ENCODE measurements at places on chromosomes 5 and 9. TPM values are rescaled to one million over a fixed set of nuclear protein-coding genes. Genes with fewer than 3 reads are reported as not detected.
A peak's percentile ranks its signal among the peaks of the same experiment; 100 is the strongest.

The PRR16 gene
- total RNA-seq: 0.25 TPM

DNA sequence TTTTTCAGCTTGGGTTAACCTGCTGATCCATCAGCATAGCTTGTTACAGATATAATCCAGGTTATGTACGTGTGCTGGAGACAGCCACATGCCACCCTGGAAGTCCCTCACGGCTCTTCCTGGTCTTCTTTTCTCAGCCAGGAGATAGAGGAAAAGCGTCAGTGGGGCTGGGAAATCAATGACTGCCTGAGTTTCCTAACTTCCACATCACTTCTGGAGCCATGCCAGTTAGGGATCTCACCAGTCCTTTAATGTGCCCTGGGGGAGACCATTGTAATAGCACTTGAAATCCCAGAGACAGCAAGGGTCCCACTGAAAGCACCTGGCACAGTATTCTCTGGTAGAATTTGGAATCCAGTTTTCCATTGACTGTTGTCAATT, 29.2 kb downstream of the ANXA2R start:
- H3K36me3 ChIP-seq: no peaks in the 10 kb centered on the region
- peak overlapping the region; percentile 16 for H3K27ac ChIP-seq
- H3K4me3 ChIP-seq: peak overlapping the region; percentile 56
- peaks cover 15% of the 10 kb centered on the region for H3K4me1 ChIP-seq
- H3K27me3 ChIP-seq: peaks cover 23% of the 10 kb centered on the region

DNA sequence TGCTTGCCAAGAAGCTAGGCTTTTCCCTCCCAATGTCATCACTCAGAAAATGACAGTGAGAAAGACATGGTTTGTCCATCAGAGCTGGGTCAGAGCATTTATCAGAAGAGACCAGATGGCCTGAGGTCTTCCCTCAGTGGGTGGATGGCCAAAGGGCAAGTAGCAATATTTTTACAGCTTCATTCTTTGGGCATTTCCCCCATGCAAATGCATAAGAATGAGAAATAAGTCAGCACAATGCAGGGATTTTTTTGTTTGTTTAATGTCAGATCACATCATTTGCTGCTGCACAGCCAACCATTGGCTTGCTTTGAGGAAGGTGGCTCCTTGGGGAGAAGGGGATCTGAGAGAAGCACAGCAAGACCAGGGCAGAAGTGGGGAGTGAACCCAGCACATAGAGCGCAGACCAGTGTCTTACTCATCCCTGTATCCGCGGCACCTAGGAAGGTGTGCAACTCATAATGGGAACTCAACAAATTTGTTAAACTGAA, 209.6 kb downstream of the SEMA6A start:
- no peak overlapping the region for H3K4me3 ChIP-seq
- no peak for DNase-seq
- peaks cover 7% of the 10 kb centered on the region for H3K4me1 ChIP-seq
- no peak overlapping the region for H3K27ac ChIP-seq
- H3K36me3 ChIP-seq: peaks cover 4% of the 10 kb centered on the region

GRCh38 chr5:62011089-62011664, 294.8 kb upstream of the KIF2A start:
- H3K4me3 ChIP-seq: no peak overlapping the region
- H3K27me3 ChIP-seq: peaks cover 2% of the 10 kb centered on the region
- no peak for DNase-seq
- H3K4me1 ChIP-seq: peaks cover 3% of the 10 kb centered on the region

DNA sequence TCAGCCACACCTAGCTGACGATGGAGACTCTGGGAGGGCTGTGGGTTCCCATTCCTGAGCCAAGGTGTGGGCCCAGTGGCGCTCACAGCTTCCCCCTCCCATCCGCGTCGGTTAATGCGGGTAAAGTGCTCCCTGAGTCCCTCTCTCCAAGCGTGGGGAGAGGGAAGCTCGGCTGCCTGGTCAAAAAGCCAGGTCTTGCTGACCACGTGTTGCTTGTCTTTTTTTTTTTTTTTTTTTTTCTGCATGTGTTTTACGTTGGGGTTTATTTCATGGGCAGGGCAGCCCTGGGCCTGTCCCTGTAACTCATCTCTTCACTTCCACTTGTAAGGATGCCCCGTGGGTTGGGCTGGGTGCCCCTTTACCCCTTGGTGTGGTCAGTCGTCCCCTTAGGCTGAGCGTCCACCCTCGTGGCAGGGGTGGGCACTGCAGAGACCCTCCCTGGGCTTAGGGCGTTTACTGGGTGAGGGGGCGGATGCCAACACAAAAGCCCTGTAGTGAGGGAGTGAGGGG, 11.9 kb downstream of the NKD2 start:
- H3K27me3 ChIP-seq: peaks cover 5% of the 10 kb centered on the region
- no peak overlapping the region for H3K4me3 ChIP-seq
- no peaks in the 10 kb centered on the region for H3K36me3 ChIP-seq
- peak; percentile 9 for DNase-seq
- no peak overlapping the region for H3K27ac ChIP-seq
- H3K4me1 ChIP-seq: peaks cover 7% of the 10 kb centered on the region

DNA sequence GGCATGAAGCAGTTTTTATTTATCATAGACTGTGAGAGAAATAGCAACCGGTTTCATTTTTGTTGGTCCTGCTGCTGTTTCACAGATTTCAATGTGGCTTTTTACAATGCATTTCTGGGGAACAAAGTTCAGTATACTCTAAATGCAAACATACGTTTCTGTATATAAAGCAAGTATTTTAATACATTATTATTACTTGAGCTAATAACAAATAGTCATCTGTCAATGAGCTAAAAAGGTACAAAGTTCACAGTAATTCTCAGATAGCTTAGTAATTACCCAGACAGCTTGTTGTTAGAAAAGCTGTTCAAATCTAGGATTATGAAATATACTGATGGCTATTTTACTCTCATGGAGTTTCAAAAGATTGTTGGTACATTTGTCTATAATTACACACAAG, 50.8 kb downstream of the PBX3 start:
- no peaks in the 10 kb centered on the region for H3K36me3 ChIP-seq
- DNase-seq: no peak
- no peak overlapping the region for H3K4me3 ChIP-seq
- H3K27ac ChIP-seq: no peak overlapping the region
- H3K27me3 ChIP-seq: no peaks in the 10 kb centered on the region
- H3K4me1 ChIP-seq: no peaks in the 10 kb centered on the region
